ENCODE measurements at places on chromosomes 3 and 15.

- no peak for DNase-seq
Observed at GRCh38 chr3:160611141-160611540, 45.8 kb upstream of the KPNA4 start.

GRCh38 chr3:63998852-63999754 is 24.2 kb downstream of the PSMD6 start:
- DNase-seq: no peak

DNA sequence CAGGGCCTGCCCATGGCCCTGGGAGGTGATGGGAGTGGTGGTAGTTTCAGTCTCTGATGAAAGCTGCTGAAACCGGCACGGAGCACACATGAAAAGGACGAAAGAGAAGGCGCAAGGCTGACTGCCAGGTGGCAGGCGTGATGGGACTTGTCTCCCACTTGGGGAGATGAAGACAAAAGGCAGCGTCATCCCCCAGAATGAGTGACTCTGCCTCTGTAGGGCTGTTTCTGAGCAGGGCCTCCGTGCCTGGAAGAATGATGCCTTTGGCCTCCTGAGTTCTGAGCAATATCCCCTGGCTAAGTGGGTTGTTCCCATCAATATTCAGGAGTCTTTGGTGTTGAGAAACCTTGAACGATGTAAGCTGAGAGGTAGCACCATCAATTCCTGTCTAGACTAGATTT is 237.8 kb downstream of the OPA1 start:
- DNase-seq: no peak

DNA sequence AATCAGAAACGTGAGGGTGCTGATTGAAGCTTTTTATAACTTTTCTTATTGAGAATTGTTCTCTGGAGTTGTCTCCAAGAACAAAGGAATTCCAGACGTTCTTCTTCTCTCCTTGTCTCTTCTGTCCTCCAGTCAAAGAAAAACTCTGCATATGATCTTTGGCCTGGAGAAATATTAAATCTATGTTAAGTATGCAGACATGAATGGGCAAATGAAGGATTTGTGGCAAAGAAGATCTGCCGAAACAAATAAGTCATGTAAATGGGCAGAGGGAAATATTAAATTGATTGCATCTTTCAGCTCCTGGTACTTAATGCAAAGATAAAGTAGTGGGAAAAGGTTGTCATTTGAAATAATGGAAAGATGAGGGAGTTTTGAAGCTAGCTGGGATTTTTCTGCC is 74.9 kb downstream of the IGF1R start:
- DNase-seq: no peak

- DNase-seq: no peak
Observed at GRCh38 chr3:80771085-80771484, 990.4 kb downstream of the GBE1 start.

DNA sequence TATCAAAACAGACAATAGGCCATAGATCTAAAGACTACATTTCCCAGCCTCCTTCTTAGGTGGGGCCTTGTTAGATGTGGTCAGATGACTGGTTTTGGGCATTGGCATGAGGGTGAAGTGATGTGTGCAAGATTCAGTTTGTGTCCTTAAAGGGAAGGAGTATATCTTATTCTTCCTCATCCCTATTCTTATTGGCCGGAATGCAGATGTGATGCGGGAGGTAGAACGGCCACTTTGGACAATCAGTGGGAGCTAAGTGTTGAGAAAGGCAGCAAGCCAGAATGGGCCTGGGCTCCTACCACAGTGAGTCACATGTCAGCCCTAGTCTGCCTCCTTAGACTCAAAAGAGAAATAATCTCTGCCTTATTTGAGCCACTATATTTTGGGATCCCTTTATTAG is 89.8 kb upstream of the MEX3B start:
- DNase-seq: no peak

- DNase-seq: peak; percentile 79
Observed at GRCh38 chr3:121995161-121996137, 26.6 kb downstream of the ILDR1 start.

- no peak for DNase-seq
Observed at GRCh38 chr15:68471541-68471940, 39.6 kb upstream of the ITGA11 start.
